ENCODE measurements at places on chromosomes 2 and 18. TPM values are rescaled to one million over a fixed set of nuclear protein-coding genes. Genes with fewer than 3 reads are reported as not detected.
A peak's percentile ranks its signal among the peaks of the same experiment; 100 is the strongest.

DNA sequence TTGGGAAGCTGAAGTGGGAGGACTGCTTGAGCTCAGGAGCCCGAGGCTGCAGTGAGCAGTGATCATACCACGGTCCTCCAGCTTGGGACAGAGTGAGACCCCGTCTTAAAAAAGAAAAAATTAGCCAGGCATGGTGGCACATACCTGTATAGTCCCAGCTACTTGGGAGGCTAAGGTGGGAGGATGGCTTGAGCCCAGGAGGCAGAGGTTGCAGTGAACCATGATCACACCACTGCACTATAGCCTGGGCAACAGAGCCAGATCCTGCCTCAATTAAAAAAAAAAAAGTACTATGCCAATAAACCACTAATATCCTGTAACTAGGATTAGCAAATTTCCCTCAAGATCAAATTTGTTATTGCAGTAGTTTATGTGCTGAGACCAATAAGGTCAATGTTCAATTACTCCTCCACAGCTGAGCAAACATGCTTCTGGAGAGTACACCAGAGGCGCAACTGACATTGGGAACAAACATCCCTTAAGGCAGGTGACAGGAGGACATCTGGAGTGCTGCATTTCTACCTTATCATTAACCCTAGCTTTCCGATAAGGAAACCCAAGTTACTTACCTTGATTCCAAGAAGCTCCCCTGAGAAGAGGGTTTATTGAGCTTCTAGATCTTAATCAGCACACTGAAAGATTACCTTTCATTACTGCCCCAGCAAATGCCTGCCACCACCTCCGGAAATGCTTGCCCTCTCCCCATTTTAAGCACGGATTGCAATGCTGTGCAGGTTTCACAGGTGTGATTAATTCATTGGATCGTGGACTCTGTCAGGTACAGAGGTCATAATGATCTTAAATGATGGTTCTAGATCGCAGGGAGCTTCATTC is 26.2 kb downstream of the MGAT4A start:
- no peak for DNase-seq

- DNase-seq: no peak
Observed at GRCh38 chr2:41924709-41925408, 123.0 kb upstream of the PKDCC start.

GRCh38 chr18:13563390-13563805 is 163.0 kb downstream of the FAM210A start:
- no peak for DNase-seq

DNA sequence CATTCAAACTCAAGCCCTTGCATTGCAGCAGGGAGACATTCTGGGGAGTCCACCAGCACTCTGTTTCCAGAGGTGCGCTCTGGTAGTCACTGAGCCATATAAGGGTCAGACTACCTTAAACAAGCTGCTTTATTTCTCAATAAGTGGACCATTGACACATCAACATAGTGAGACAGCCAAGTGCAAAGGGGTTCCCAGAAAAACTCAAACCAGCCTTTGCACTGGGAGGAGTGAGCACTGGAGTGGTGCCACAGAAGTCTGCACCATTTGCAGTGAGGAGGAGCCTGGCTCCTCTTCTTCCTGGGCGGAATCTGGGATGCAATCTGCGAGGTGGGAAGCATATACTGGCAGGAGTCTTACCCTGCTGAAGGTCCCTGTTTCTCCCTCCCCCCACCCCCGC is 86.4 kb downstream of the OSR1 start:
- no peak for DNase-seq

DNA sequence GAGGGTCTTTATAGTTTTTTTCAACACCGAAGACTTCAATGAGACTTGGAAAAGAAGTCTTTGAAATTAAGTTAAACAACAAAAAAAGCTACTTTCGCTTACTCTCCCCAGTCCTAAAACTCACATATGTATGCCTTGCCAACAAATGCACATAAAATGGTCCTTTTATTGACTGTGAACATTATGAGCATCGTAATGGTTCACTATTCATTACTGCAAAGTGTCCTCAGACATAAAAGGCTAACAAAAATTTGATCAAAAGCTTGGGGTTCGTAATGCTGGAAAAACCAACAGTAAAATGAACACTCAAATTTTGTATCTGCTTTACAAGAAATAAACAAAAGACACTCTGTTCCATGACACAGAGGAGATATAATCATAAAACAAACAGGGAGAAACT is 285.3 kb upstream of the SLC8A1 start:
- no peak for DNase-seq

- DNase-seq: no peak
Observed at GRCh38 chr2:150469706-150470274, 17.7 kb downstream of the RND3 start.

DNA sequence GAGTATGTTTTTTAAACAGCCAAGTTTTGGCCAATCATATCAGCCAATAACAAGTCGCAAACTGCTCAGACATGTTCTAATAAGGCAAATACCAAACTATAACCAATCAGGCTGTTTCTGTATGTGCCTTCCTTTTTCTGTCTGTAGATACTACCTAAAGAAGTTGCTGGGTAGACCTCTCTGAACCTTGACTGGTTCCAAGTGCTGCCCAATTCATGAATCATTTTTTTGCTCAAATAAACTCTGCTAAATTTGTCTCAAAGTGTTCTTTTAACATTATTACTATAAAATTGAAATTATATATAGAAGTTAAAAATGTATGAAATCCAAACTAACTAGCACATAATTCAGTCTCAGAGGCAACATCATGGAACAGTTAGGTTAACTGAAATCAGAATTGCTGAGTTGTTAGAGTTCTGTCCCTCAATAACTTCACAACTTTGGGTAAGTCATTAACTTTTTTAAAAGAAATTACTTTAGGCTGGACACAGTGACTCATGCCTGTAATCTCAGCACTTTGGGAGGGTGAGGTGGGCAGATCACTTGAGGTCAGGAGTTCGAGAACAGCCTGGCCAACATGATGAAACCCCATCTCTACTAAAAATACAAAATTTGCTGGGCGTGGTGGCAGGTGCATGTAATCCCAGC is 4.9 kb upstream of the TTC21B start:
- DNase-seq: no peak

DNA sequence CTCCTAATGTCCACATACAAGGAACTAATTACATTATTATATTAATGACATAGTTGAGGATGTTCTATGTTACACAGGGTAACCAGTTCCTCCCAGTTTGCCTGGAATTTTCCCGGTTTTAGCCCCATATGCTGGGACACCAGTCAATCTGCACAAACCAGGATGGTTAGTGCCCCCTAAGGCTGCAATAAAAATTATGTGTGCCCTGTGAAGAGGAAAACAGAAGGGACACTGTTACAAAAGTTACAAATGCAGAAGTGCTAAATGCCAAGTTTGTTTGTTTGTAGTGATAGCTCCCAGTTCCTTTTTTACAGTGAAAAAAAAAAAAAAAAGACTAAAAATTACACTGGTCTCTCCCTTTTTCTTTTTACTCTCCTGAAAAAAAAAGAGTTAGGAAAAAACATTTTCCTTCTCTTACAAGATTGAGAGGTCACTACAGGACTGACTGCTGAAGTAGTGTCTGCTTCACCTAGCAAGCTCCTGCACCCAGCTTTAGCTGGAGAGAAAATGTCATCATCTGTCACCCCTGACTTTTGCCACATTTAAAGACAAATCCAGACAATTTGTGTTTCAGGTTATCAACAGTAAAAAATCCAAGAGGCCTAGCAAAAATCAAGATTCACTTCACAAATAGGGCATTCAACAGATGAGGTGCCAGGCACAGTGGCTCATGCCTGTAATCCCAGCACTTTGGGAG is 3.2 kb downstream of the ANKRD44 start:
- DNase-seq: no peak

- no peak for DNase-seq
Observed at GRCh38 chr18:3008541-3008940, 4.4 kb downstream of the LPIN2 start.

GRCh38 chr2:161625996-161626395 is 1.8 kb downstream of the SLC4A10 start:
- no peak for DNase-seq

DNA sequence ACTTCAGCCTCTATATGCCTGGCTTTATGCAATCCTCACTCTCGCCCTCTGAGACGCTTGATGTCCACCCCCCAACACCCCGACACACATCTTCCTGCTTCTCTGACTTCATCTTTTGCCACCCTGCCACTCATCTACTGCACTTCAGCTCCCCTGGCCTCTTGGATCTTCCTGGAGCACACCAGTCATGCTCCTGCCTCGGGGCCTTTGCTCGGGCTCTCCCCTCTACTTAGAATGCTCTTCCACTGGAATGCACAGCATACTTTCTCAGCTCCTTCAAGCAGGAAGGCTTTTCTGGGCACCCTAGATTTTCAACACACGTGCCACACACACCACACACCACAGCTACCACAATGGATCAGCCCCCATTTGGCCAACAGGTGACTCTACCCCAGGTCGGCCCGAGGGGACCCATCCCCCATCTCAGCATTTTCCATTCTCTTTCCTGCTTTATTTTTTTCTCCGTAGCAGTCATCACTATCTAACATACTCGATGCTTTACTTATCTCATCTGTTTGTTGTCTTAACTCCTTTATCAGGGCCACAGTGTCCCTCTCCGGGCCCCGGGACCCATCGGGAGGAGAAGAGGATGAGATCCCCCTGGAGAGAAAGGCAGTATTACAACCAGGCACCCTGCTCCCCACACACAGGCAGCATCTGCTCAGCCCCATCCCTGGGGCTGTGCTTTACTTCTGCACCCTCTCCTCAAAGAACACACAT is 2.3 kb downstream of the RUFY4 start:
- DNase-seq: no peak

- no peak for DNase-seq
Observed at GRCh38 chr2:190103144-190103543, 40.6 kb upstream of the MSTN start.

GRCh38 chr2:29398384-29399237 is 283.4 kb downstream of the CLIP4 start:
- no peak for DNase-seq

DNA sequence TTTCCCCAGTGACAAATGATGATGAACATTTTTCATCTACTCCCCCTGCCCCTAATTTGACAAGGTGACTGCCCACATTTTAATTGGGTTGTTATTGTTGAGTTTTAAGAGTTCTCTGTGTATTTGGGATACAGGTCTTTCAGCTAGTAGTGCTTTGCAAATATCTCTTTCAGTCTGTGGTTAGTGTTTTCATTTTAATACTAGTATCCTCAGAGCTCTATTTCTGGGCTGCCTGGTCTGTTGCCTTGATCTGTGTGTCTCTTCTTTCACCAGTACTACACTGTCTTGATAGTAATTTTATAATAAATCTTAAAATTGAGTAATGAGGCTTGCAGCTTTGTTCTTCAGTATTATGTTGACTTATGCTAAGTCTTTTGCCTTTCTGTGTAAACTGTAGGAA is 19.7 kb downstream of the EIF5B start:
- no peak for DNase-seq

- DNase-seq: no peak
Observed at GRCh38 chr2:185734658-185735057, 3.9 kb upstream of the FSIP2 start.

- no peak for DNase-seq
Observed at GRCh38 chr2:45692566-45692965, 41.1 kb downstream of the PRKCE start.

GRCh38 chr2:181683518-181684453 is 3.5 kb upstream of the NEUROD1 start:
- DNase-seq: peak; percentile 17

DNA sequence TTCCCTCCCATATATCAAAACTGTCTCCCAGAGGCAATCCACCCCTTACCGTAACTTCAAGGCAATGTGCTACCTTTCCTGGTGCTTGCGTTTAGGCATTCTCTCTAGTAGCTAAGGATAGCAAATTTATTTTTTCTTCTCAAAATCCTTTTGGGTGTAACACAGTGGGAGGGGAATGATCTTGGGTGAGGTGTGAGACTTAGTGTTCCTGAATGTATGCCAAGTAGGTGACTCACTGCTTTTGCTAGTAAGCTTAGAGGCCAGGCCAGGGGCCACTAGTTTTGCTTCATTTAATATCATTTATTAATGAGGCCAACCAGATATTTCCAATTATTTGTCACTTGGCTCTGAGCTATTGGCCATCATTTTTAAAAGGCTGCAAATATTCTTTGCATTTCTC is 135.5 kb downstream of the NAPG start:
- DNase-seq: no peak

GRCh38 chr18:54948350-54948837 is 10.9 kb downstream of the CCDC68 start:
- no peak for DNase-seq

DNA sequence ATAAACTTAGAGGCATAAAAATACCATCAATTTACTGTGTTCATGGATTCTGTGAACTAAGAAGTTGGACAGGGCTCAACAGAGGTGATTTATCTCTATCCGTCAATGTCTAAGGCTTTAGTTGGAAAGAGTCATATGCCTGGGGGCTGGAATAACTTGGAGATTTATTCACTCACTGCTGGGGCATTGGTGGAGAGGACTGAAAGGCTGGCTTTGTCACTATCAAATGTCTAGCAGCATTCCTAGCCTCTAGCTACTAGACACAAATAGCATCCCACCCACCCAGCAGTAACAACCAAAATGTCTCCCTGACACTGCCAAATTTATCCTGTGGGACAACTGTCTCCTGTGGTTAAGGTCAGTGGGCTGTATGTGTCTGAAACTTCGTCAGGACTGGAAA is 71.0 kb downstream of the EVA1A start:
- no peak for DNase-seq

- DNase-seq: no peak
Observed at GRCh38 chr2:164915566-164915965, 39.8 kb downstream of the SLC38A11 start.

- peak; percentile 40 for DNase-seq
Observed at GRCh38 chr2:196592911-196593881, 46.3 kb upstream of the CCDC150 start.

DNA sequence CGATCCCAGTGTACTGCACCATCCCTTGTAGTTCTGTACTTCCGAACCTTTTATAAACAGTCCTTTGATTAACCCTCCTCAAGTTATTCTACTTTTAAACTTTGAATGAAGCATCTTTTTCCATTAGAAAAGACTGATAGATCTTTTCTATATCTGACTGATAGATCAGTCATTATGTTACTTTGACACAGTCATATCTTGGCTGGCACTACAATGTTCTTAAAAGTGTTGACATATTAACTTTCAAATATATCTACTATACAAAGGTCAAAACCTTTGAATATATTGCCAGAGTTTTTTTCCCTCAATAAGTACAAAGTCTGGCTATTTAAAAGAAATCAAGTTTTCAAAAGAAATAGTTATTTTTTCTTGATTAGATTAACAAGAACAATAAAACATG is 35.4 kb upstream of the NABP1 start:
- DNase-seq: no peak

- DNase-seq: no peak
Observed at GRCh38 chr2:220814441-220814840, 757.7 kb downstream of the EPHA4 start.

The TCF23 gene
- total RNA-seq: not detected

The OBSL1 gene
- 1.7 TPM for total RNA-seq

The STPG4 gene
- total RNA-seq: not detected

The MARCHF4 gene
- total RNA-seq: not detected

The AOX1 gene
- not detected for total RNA-seq

The SKOR2 gene
- not detected for total RNA-seq

The HMSD gene
- 4.4 TPM for total RNA-seq

The DAW1 gene
- total RNA-seq: not detected

The CKAP2L gene
- 25.8 TPM for total RNA-seq

All from activated naive CD8-positive, alpha-beta T cell treated with anti-CD3 and anti-CD28 coated beads for 36 hours (primary cell).